ENCODE measurements at places on chromosomes 2 and 18.

DNA sequence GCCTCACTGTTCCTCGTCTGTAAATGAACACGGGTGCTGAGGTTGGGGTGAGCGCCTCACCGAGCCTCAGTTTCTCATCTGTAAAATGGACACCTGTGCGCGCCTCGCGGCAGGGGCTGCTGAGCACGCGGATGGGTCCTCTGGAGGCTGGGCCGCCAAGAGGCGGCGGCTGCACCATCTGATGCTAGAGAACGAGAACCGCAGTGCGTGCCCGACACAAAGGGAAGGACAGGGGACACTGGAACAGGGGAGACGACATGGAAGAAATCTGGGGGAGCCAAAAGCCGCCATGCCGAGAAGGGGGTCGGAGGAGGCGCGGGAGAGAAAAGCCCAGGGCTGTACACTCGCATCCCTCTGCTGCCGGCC lies 118.7 kb upstream of the ZNF516 start:
- H3K27me3 ChIP-seq = no peaks in the 10 kb centered on the region
- no peak overlapping the region for H3K4me3 ChIP-seq
- H3K4me1 ChIP-seq = peaks cover 2% of the 10 kb centered on the region
- no peak for DNase-seq

- no peaks in the 10 kb centered on the region for H3K27me3 ChIP-seq
- no peak overlapping the region for H3K27ac ChIP-seq
- no peaks in the 10 kb centered on the region for H3K36me3 ChIP-seq
- DNase-seq = no peak
Measured at GRCh38 chr2:150144546-150145298, 342.7 kb downstream of the RND3 start.

DNA sequence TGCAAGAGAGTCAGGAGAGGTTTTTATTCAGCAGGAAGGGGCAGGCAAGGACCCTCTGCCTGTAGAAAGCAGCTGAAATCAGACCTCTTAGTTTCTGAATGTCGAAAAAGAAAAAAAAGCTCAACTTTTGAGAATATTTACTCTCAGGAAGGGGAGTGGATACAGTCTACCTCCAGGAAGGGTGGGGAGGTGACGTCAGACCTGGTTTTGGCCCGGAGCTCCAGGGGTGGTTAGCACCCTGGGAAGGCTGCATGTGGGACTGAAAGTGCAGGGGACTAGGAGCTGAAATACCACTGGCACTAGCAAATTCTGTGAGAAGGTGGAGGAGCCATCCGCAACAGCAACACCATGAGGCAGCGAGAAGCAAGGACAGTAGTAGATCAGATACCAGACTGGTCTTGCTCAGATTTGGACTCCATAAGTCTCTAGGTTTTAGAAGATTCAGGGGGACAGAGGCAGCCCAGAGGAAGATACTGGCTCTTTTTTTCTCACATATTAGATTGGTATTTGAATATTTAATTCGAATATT lies 19.8 kb downstream of the MC2R start:
- no peak overlapping the region for H3K27ac ChIP-seq
- H3K4me1 ChIP-seq = peaks cover 2% of the 10 kb centered on the region
- no peak for DNase-seq
- H3K36me3 ChIP-seq = no peaks in the 10 kb centered on the region
- no peak overlapping the region for H3K4me3 ChIP-seq

GRCh38 chr2:16617282-16618266 lies 48.1 kb downstream of the CYRIA start:
- no peaks in the 10 kb centered on the region for H3K27me3 ChIP-seq
- no peaks in the 10 kb centered on the region for H3K36me3 ChIP-seq
- DNase-seq = no peak
- H3K4me1 ChIP-seq = peaks cover 41% of the 10 kb centered on the region

DNA sequence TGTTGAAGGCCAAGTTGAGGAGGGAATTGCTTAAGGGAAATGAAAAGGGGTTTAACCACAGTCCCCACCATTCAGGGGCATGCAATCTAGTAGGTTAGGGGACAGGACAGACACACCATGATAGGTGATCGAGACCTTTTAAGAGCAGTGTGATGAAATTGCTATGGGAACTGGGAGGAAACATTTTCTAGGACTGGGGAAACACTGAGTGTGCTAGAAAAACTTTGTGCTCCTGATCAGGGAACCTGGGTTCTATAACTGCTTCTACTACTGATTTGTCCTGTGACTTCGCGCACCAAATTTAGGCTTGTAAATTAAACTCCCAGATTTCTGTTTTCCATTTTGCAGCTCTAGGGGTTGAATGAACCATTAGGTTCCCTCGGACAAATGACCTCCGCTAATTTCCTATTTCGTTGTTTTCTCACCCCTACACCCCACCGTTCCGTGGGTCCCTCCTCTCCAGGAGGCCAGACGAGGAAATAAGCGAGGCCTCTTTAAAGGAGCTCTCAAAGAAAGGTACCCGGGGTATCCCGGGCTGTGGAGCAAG lies 371 bp upstream of the LCLAT1 start:
- H3K4me1 ChIP-seq = peaks cover 8% of the 10 kb centered on the region
- no peaks in the 10 kb centered on the region for H3K27me3 ChIP-seq
- H3K27ac ChIP-seq = peak overlapping the region; percentile 78
- no peaks in the 10 kb centered on the region for H3K36me3 ChIP-seq
- H3K4me3 ChIP-seq = peak overlapping the region; percentile 98

GRCh38 chr2:146874260-146874658 lies 970.6 kb upstream of the ACVR2A start:
- no peak overlapping the region for H3K4me3 ChIP-seq
- no peaks in the 10 kb centered on the region for H3K4me1 ChIP-seq
- no peaks in the 10 kb centered on the region for H3K36me3 ChIP-seq
- DNase-seq = no peak

DNA sequence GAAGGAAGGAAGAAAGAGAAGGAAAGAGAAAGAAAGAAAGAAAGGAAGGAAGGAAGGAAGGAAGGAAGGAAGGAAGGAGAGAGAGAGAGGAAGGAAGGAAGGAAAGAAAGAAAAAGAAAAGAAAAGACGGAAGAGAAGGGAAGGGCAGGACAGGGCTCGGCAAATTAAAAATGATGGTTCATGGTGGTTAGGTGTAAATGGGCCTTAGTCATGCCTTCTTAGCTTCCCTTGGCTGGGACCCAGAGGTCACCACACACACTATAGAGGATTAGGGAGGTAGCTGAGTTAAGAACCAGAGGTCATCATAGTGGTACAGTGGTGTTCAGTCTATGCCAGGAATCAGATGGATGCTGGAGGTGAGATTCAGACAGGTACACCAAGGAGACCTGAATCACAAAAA lies 9.3 kb upstream of the ATL2 start:
- peaks cover 2% of the 10 kb centered on the region for H3K27me3 ChIP-seq
- no peak overlapping the region for H3K4me3 ChIP-seq
- H3K36me3 ChIP-seq = no peaks in the 10 kb centered on the region
- DNase-seq = no peak
- H3K27ac ChIP-seq = no peak overlapping the region

DNA sequence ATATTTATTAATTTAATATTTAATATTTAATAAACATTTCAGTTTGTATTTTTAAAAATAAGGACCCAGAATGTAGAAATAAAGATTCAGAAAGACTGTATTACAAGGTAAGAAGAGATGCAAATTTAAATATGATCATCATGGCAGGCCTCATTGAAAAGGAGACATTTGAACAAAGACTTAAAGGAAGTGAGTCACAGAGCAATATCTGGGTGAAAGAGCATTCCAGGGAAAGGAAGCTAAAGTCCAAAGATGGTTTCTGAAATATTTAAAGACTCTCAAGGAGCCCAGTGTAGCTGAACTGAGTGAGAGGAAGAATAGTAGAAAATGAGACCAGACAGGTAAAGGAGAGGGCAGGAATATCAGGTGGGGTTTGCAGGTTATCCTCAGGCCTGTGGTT lies 5.9 kb downstream of the SCYGR4 start:
- H3K27me3 ChIP-seq = no peaks in the 10 kb centered on the region
- H3K4me1 ChIP-seq = no peaks in the 10 kb centered on the region
- H3K4me3 ChIP-seq = no peak overlapping the region
- no peaks in the 10 kb centered on the region for H3K36me3 ChIP-seq

- H3K36me3 ChIP-seq = no peaks in the 10 kb centered on the region
- H3K4me3 ChIP-seq = no peak overlapping the region
- H3K27ac ChIP-seq = no peak overlapping the region
Measured at GRCh38 chr2:2886922-2887321, 490.7 kb downstream of the EIPR1 start.

GRCh38 chr2:71545572-71546274 lies 92.4 kb downstream of the DYSF start:
- H3K36me3 ChIP-seq = no peaks in the 10 kb centered on the region
- no peaks in the 10 kb centered on the region for H3K27me3 ChIP-seq
- H3K27ac ChIP-seq = no peak overlapping the region
- H3K4me3 ChIP-seq = no peak overlapping the region
- H3K4me1 ChIP-seq = peaks cover 3% of the 10 kb centered on the region

DNA sequence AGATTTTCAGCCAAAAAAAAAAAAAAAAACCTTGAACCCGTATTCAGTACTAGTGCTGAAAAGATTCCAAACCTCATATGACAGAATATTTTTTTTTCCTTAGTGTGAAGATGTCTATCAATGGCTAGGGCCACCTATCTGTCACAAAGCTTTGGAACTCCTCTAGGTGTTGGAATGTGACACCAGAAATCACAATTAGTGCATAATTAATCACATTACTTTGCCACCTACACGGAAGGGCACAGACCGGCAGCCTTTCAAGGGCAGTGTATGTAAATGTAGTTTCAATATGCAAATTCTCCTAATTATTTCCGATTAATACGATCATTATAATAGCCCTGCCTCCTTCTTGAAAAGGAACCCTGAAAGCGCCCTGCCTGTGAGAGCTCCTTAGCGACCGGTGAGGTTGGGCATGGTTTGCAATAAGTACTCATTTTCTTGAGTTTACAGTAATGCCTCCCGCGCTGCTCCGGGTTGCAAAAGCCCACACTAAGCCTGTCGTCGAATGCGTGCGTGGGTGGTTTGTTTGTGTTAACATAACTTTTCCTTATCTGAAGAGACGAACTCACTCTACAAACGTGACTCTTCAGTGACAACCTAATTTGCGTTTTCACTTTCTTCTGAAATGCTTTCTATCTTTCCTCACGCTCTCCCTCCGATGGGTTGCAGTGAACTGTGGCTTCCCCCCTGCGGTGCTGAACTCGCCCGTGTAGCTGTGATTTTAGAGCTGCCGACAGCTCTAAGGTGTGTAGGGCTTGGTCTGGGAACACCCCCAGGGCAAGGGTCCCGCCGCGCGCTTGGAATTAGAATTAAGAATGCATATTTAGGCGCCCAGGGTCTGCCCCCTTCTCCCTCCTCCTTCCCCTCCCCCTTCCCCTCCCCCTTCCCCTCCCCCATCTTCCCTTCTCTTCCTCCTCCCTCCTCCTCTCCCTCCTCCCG lies 765 bp upstream of the ID2 start:
- H3K36me3 ChIP-seq = no peaks in the 10 kb centered on the region
- H3K27me3 ChIP-seq = peaks cover 31% of the 10 kb centered on the region
- peak; percentile 74 for DNase-seq
- peaks cover 58% of the 10 kb centered on the region for H3K4me1 ChIP-seq
- peak overlapping the region; percentile 56 for H3K4me3 ChIP-seq

GRCh38 chr2:124254621-124255020 lies 229.5 kb downstream of the CNTNAP5 start:
- no peaks in the 10 kb centered on the region for H3K27me3 ChIP-seq
- no peaks in the 10 kb centered on the region for H3K36me3 ChIP-seq
- no peak overlapping the region for H3K27ac ChIP-seq
- H3K4me1 ChIP-seq = no peaks in the 10 kb centered on the region
- DNase-seq = no peak
- no peak overlapping the region for H3K4me3 ChIP-seq

DNA sequence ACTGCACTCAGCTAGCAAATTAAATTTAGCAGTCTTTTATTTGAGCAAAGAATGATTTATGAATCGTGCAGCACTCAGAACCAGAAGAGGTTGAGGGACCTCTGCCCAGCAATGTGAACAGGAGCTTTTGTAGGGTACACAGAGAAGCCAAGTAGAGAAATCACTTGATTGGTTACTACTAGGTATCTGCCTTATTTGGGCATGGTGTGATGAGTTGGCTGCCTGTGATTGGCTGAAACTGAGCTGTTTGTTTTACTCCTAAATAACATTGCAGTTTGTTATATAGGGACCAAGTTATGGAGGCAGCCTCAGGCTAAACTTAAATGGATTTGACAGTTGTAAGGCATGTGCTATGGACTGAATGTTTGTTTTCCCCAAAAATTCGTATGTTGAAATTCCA lies 122.5 kb downstream of the RDH14 start:
- DNase-seq = no peak
- peaks cover 5% of the 10 kb centered on the region for H3K4me1 ChIP-seq
- no peaks in the 10 kb centered on the region for H3K27me3 ChIP-seq
- no peak overlapping the region for H3K27ac ChIP-seq
- no peak overlapping the region for H3K4me3 ChIP-seq

DNA sequence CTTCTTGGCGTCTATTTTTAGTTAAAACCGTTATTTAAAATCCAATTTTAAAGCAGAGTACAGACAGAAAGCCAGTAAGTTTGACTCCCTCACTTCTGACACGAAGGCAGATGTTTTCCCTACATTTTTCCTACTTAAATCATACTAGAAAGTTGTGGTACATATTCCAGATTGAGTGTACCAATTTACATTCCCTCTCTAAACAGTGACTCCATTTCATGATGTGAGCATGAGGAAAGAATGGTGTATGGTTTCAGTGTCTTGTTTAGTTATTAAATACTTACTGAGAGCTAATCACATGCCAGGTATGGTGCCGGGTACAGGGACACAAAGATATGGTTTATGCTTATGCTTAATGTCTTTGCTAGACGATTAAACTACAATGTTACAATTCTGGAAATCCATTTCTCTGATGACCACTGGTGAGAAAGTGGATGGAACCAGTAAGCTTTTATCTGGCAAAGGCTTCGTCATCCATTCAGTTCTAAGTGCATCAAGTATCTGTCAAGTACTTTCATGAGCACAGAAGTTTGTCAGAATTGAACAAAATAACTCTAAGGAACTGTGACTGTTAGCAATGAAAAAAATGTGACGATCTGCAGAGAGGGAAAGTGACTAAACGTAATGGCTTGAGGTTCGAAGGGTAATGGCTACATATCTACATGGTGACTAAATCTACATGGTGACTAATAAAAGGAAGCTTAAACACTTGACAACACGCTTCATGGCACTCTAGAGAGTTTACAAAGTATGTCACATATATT lies 25.7 kb downstream of the MAP4K3 start:
- no peaks in the 10 kb centered on the region for H3K36me3 ChIP-seq
- H3K27me3 ChIP-seq = no peaks in the 10 kb centered on the region
- peak; percentile 36 for DNase-seq
- H3K4me3 ChIP-seq = no peak overlapping the region
- H3K27ac ChIP-seq = peak overlapping the region; percentile 39
- H3K4me1 ChIP-seq = no peaks in the 10 kb centered on the region

GRCh38 chr2:20448977-20449306 lies 2.1 kb downstream of the RHOB start:
- no peak for DNase-seq
- H3K4me3 ChIP-seq = peak overlapping the region; percentile 95
- H3K4me1 ChIP-seq = peaks cover 37% of the 10 kb centered on the region
- H3K27ac ChIP-seq = peak overlapping the region; percentile 86

DNA sequence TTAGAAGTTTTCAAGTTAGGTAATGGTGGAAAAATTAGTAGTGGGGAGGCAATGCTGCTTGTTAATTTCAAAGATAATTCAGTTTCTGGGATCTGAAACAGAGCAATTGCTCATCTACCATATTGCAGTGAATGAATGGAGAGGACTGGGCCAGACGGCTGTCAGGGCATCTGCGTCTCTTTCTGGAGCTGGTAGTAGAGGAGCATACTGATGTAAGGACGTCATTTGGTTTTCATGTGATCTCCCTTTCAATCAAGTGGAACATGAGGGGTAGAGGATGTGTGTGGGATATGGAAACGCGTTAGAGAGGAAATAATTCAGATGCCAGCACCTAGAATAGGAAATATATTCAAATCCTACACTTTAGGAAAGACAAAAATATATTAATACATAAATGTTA lies 490.3 kb downstream of the ADCYAP1 start:
- H3K36me3 ChIP-seq = no peaks in the 10 kb centered on the region
- no peak overlapping the region for H3K4me3 ChIP-seq
- no peak overlapping the region for H3K27ac ChIP-seq
- no peaks in the 10 kb centered on the region for H3K27me3 ChIP-seq
